NCI-H774 (cell line): ENCODE measurements at places on chromosomes 11 and 22.

DNA sequence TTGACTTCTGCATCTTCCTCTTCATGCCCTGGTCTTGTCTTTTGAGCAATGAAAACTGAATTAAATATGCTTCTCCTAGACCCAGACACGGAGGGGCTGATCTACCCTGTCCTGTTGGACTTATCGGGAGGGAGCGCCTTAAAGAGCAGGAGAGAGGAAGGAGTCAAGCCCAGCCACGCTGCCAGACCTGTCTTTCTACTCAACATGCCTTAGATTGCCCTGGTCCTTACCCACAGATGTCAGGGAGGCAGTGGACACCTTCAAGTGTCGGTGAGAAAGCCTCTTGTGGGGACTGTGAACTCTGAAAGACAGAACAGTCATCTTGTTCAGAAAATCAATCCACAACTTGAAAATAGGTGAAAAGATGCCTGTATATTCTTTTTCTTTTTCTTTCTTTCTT, 61.8 kb downstream of the IRAG1 start:
- DNase-seq: no peak

- DNase-seq: no peak
Observed at GRCh38 chr11:95924414-95924760, 480 bp upstream of the MTMR2 start.

DNA sequence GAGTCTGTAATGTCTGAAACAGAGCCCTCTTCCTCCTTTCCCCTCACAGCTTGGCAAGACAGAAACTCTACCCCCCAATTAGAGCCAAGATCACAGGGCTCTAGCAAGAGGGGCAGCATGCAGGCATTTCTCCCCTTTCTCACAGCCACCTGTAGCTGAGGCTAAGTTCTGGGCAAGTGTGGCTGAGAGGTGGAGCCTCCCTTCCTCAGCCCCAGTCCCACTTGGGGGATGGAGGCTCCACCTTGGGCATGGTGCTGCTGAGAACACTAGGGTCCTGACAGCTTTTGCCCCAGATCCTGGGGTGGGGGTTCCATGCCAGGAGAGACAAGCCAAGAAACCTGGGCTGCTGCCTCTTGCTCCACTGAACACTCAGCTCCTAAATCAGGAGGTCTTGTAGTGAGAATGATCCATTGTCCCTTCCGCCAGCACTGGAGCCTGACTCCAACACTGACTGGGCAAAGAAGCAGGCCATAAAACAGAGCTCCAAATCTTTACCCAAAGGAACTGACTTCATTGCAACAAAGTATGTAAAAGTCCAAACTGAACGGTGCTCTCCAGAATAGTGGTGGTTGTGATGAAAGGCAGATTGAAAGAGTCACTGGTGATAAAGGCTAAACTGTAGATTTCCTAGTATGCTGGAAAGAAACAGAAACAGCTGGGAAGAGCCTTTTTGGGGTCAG, 25.6 kb downstream of the NARS2 start:
- no peak for DNase-seq

- no peak for DNase-seq
Observed at GRCh38 chr11:69446108-69446507, 35.4 kb upstream of the LINC01488 start.

DNA sequence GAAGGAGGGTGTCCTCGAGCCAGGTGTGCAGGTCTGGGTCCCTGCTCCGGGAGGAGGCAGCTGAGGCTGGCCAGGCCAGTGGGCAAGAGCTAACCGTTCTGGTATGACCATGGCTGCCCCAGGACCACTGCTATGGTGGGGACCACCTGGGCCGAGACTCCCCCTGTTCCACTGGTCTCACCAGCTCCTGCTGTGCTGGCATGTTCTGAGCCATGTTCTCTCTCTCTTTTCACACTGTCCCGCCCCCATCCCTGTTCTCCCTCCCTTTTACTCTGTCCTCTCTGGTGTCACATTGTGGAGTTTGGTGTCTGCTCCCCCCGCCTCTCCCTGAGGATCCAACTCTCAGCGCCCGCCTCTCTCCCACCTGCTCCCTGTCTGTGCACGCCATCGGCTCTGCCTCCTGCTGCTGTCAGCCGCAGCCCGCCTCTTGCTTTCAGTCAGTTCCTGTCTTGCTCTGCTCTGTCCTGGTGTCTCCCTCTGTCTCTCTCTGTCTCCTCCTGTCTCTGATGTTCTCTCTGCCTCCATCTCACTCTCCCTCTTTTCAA, 66.4 kb downstream of the LRRC32 start:
- DNase-seq: no peak

- no peak for DNase-seq
Observed at GRCh38 chr11:9616858-9617257, 43.4 kb downstream of the WEE1 start.

- DNase-seq: no peak
Observed at GRCh38 chr11:130121445-130121978, 38.1 kb upstream of the ST14 start.

DNA sequence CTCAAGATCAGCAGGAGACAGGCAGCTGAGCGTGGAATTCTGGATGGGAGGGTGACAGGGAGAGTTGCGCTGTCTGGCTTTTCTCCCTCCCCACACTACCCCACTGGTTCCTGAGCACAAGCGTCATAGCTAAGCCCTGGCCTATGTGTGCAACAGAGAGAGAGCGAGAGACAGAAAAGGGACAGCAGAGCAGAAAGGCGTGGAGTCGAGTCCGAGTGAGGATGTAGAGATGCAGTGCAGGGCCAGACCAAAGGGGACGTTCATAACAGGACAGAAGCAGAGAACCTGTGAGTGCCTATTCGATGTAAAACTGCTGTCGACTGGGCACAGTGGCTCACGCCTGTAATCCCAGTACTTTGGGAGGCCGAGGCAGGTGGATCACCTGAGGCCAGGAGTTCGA, 94.0 kb upstream of the TMEM45B start:
- DNase-seq: no peak

- DNase-seq: no peak
Observed at GRCh38 chr22:25327018-25327755, 107.7 kb downstream of the CRYBB2 start.
